ENCODE measurements at places on chromosomes 3 and 15.
A peak's percentile ranks its signal among the peaks of the same experiment; 100 is the strongest.

DNA sequence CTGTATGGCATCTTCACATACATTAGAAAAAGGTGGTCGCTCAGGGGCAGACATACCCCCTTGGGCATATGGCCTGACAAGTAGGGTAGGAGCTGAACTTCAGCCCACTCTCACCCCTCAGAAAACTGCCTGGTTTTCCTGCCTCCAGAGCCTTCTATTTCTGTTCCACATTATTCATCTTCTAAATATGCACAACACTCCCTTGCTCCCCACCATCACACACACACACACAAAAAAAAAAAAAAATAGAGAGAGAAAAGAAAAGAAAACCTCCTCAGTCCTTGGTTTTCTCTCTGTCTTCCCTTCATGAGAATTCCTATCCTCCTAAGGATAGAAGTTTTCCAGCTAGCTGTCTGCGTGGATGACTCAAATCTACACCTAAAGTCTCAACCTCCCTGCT, 5.6 kb upstream of the ROPN1 start:
- no peaks in the 10 kb centered on the region for H3K36me3 ChIP-seq
- no peak for DNase-seq
- peaks cover 16% of the 10 kb centered on the region for H3K27me3 ChIP-seq
- no peak overlapping the region for H3K27ac ChIP-seq
- no peaks in the 10 kb centered on the region for H3K4me1 ChIP-seq
- no peak overlapping the region for H3K4me3 ChIP-seq

DNA sequence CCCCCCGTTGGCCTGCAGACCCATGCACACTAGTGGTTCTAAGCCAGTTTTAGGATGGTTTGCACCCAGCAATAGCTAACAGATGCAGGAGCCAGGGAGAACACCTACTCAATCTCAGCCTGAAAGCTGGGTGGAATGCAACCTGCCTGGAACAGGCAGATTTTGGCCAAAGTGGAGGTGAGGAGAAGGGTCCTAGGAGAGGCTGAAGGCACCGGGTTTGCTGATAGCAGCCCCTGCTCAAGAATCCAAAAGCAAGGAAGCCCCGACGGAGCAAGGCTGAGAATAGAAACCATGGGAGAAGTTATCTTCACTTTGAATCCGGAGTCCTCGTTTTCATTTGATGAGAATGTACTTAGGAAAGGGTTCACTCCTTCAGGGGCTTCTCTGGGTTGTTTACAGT, 9.9 kb downstream of the RRP9 start:
- H3K27me3 ChIP-seq = no peaks in the 10 kb centered on the region
- no peaks in the 10 kb centered on the region for H3K4me1 ChIP-seq
- no peak overlapping the region for H3K27ac ChIP-seq
- DNase-seq = no peak

- peak; percentile 20 for DNase-seq
- peaks cover 21% of the 10 kb centered on the region for H3K4me1 ChIP-seq
- peak overlapping the region; percentile 96 for H3K27ac ChIP-seq
- H3K27me3 ChIP-seq = no peaks in the 10 kb centered on the region
- peaks cover 2% of the 10 kb centered on the region for H3K36me3 ChIP-seq
Measured at GRCh38 chr15:65869954-65870871, 922 bp downstream of the RAB11A start.

GRCh38 chr3:20316238-20316637, 130.2 kb upstream of the SGO1 start:
- H3K4me3 ChIP-seq = no peak overlapping the region
- no peak for DNase-seq
- H3K27ac ChIP-seq = no peak overlapping the region
- H3K36me3 ChIP-seq = peaks cover 3% of the 10 kb centered on the region
- no peaks in the 10 kb centered on the region for H3K27me3 ChIP-seq
- no peaks in the 10 kb centered on the region for H3K4me1 ChIP-seq

- no peak overlapping the region for H3K27ac ChIP-seq
- H3K27me3 ChIP-seq = peaks cover 1% of the 10 kb centered on the region
- H3K36me3 ChIP-seq = peaks cover 2% of the 10 kb centered on the region
- DNase-seq = no peak
- H3K4me3 ChIP-seq = no peak overlapping the region
- H3K4me1 ChIP-seq = no peaks in the 10 kb centered on the region
Measured at GRCh38 chr15:62211348-62211747, 46.3 kb upstream of the C2CD4B start.

DNA sequence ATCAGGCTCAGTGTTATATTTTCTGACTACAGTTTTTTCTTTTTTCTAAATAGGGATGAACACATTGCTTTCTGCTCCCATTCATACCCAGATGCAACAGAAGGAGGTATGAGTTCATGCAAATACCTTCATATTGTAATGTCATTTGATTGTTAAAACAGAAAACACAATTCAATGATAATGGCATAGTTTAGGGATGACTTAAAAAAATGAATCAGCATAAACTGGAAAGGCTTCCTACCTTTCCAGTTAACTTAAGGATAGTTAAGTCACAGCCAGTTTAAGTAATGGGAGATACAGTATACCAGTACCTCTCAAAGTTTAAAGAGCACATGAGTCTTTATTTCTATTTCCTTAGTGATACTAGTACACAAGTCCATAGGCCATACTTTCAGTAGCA, 24.9 kb downstream of the KNL1 start:
- H3K4me1 ChIP-seq = peaks cover 4% of the 10 kb centered on the region
- H3K27ac ChIP-seq = no peak overlapping the region
- H3K4me3 ChIP-seq = no peak overlapping the region

DNA sequence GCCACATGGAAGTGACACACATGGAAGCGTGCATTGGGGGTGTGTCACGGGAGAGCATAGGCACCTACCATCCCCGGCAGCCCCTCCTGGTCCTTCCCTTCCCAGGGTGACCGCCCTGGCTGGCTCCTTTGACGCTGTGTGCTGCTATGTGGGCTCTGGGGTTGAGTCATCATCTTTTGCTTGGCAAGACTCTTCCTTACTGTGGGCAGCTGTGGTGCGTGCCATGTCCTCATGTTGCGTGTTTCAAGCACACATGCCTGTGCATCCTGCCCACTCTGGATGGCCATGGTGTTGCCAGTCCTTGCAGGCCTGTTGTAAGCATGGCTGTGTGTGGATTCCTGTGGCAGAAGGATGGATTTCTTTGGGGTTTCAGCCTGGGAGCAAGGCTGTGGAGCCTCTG, 14.0 kb downstream of the PLXNA1 start:
- H3K27me3 ChIP-seq = no peaks in the 10 kb centered on the region
- H3K36me3 ChIP-seq = no peaks in the 10 kb centered on the region
- no peak overlapping the region for H3K4me3 ChIP-seq
- H3K4me1 ChIP-seq = peaks cover 6% of the 10 kb centered on the region

- H3K4me1 ChIP-seq = no peaks in the 10 kb centered on the region
- no peaks in the 10 kb centered on the region for H3K36me3 ChIP-seq
- no peak overlapping the region for H3K27ac ChIP-seq
- H3K4me3 ChIP-seq = no peak overlapping the region
Measured at GRCh38 chr3:59268170-59268569, 218.3 kb upstream of the CFAP20DC start.

DNA sequence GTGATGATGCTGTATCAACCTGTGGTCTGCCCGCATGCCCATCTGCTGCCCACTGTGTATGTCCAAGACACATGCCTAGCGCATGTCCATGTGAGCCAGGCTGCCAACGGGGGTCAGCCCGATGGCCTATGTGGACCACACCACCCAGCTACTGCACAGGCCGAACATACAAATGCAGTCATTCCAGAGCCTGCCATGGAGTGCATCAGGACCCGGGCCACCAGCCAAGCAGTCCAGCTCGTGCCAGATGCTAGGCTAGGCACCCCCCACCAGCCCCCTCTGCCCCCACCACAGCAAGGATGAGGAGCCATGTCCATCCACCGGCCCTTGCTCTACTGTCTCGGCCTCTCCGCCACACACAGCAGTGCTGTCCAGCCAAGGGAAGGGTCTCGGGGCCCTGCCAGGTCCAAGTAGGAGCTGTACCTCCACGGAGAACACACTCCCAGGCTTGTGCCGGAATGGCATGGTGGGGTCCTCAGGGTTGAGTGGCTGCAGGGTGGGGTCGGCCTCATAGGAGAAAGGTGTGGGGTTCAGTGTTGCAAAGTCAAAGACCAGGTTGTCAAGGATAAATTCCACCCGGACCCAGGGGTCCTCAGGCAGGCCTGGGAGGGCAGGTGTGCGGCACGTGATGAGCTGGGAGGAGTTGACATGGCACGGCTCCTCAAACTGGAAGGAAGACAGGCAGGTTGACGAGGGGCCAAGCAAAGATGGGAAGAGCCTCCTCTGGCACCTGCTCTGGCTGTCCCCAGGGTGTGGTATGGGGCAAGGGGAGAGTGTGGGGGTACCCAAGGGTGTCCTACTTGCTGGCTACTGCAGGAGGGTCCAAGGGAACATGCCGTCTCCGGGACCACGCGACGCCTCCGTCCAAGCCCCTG, 15.3 kb downstream of the PLXNB1 start:
- H3K27me3 ChIP-seq = peaks cover 2% of the 10 kb centered on the region
- no peaks in the 10 kb centered on the region for H3K36me3 ChIP-seq
- H3K4me1 ChIP-seq = no peaks in the 10 kb centered on the region
- no peak overlapping the region for H3K27ac ChIP-seq
- no peak for DNase-seq

DNA sequence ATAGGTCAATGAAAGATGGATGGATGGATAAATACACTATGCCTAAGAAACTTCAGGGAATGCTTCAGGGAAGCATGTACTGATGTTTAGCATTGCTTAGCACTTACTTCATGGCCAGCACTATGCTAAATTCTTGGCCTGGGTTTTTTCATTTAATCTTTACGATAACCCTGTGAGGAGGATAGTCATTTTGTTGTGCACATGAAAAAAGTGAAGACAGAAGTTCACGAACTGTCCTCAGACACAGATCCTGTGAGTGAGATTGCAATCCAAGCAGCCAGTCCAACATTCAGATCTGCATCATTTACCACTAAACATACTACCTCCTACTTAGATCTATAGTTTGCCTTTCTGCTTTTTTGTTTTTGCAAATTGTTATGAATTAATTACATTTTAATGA, 510.8 kb upstream of the AGTR1 start:
- no peaks in the 10 kb centered on the region for H3K27me3 ChIP-seq
- no peaks in the 10 kb centered on the region for H3K4me1 ChIP-seq
- no peaks in the 10 kb centered on the region for H3K36me3 ChIP-seq
- no peak overlapping the region for H3K27ac ChIP-seq
- H3K4me3 ChIP-seq = no peak overlapping the region
- DNase-seq = no peak

GRCh38 chr15:50744601-50745000, 20.9 kb downstream of the SPPL2A start:
- no peaks in the 10 kb centered on the region for H3K4me1 ChIP-seq
- peaks cover 15% of the 10 kb centered on the region for H3K36me3 ChIP-seq
- no peak for DNase-seq
- H3K4me3 ChIP-seq = no peak overlapping the region

Data from memory B cell (primary cell).